ENCODE measurements at places on chromosomes 1 and 21. TPM values are rescaled to one million over a fixed set of nuclear protein-coding genes. Genes with fewer than 3 reads are reported as not detected.
A peak's percentile ranks its signal among the peaks of the same experiment; 100 is the strongest.

DNA sequence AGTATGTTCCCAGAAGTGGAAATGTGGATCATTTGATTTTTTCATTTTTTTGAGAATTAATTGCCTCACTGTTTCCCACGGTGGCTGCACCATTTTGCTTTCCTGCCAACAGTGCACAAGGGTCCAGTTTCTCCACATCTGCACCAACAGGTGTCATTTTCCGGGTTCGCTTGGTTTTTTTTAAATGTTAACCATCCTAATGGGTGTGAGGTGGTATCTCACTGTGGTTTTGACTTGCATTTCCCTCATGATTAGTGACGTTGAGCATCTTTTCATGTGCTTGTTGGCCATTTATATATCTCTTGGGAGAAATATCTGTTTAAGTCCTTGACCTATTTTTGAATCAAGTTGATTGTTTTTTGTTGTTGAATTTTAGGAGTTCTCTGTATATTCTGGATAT, 3.0 kb downstream of the COL6A2 start:
- H3K27me3 ChIP-seq, result peaks cover 38% of the 10 kb centered on the region
- H3K36me3 ChIP-seq, result peaks cover 32% of the 10 kb centered on the region
- DNase-seq, result no peak
- H3K27ac ChIP-seq, result no peak overlapping the region

- H3K27me3 ChIP-seq, result no peaks in the 10 kb centered on the region
- H3K27ac ChIP-seq, result no peak overlapping the region
- H3K4me1 ChIP-seq, result no peaks in the 10 kb centered on the region
- no peaks in the 10 kb centered on the region for H3K36me3 ChIP-seq
- H3K4me3 ChIP-seq, result no peak overlapping the region
- DNase-seq, result no peak
These were observed 390.2 kb downstream of the ZP4 start for GRCh38 chr1:237500566-237500965.

DNA sequence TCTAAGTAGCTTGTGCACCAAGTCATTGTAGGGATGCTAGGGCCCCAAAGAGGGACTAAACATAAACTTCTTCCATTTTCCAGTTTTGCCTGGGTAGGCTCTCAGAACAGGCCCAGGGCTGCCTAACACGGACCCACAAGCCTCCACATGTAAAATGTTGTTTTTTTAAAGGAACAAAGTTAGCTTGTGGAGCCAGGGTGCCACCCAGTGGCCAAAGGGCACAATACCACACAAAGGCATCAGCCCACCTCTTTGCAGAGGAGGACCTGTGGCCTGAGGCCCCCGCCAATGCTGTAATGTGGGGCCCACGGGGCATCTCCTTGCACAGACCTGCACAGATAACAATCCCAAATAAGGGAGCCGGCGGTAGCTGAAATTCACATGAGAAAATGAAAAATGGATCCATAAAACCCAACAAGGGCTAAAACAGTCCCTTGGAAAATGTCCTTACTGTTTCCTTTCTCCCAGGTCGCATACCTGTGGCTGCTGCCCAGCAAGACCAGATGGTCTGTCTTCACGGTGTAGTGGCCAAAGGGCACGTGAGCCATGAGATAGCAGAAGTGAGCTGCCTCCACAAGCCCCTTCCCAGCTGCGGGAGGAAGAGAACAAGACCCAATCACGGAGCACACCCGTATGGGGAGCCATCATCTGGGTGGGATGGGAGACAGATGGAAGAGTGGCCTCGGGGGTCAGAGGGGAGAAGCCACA, 23.8 kb downstream of the SEC16B start:
- peaks cover 30% of the 10 kb centered on the region for H3K4me1 ChIP-seq
- no peaks in the 10 kb centered on the region for H3K27me3 ChIP-seq
- H3K4me3 ChIP-seq, result no peak overlapping the region
- peak overlapping the region; percentile 55 for H3K27ac ChIP-seq
- H3K36me3 ChIP-seq, result no peaks in the 10 kb centered on the region

The C1orf105 gene
- 0.57 TPM for total RNA-seq

The PPIE gene
- total RNA-seq, result 45.5 TPM

The CD244 gene
- not detected for total RNA-seq

GRCh38 chr1:41442697-41443251, 41.7 kb downstream of the EDN2 start:
- DNase-seq, result no peak
- H3K4me1 ChIP-seq, result peaks cover 37% of the 10 kb centered on the region
- H3K4me3 ChIP-seq, result no peak overlapping the region
- no peaks in the 10 kb centered on the region for H3K36me3 ChIP-seq
- H3K27ac ChIP-seq, result peak overlapping the region; percentile 80

The TXNIP gene
- total RNA-seq, result 129 TPM

The AMPD1 gene
- not detected for total RNA-seq

DNA sequence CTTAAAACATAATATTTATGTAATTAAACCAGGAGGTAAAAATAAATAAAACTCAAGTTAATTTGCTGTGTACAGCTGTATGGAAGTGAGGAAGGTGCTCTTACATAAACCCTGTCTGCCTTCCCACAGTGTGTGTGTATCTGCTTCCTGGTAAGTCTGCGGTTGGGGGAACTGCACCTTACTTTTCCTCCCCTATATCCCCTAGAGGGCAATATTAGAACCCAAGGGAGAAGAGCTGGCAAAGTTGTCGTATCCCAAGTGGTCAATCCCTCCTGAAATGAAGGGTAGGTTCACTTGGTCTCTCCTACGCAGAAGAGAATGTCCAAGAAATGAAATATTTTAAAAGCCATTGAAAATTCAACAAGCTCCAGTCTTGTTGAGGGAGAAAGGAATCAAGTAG, 17.8 kb upstream of the JAK1 start:
- H3K27me3 ChIP-seq, result no peaks in the 10 kb centered on the region
- no peak for DNase-seq
- H3K4me1 ChIP-seq, result peaks cover 21% of the 10 kb centered on the region
- peak overlapping the region; percentile 33 for H3K27ac ChIP-seq
- H3K4me3 ChIP-seq, result no peak overlapping the region

The LCE2B gene
- not detected for total RNA-seq

- no peak overlapping the region for H3K27ac ChIP-seq
- no peaks in the 10 kb centered on the region for H3K27me3 ChIP-seq
- no peaks in the 10 kb centered on the region for H3K36me3 ChIP-seq
- peaks cover 3% of the 10 kb centered on the region for H3K4me1 ChIP-seq
These were observed 131.0 kb downstream of the CTH start for GRCh38 chr1:70542030-70542429.

DNA sequence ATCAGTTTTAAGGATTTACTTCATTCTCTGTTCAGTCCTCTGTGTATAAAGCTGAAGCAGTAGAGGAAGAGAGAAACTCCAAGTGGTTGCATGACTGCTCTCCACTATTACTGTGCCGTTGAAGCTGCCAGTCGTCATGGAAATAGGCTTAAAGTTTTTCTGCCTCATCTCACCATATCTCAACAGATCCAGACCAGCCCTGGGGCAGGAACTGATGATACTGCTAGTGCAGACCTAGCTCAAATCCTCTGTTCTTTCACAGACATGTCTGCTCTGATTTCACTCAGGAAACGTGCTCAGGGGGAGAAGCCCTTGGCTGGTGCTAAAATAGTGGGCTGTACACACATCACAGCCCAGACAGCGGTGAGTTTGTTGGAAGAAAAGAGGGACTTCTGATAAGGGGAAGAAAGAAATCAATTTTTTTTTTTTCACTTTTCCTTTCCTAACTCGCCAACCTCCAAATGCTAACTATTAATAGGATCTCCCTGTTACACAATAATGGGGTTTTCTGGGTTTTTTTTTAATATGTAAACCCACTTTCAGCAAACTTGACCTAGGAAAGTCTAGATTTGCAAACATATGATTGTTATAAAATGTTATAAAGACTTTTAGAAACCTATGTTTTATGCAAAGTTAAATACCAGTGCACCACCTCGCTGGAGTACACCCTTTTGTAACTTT, 22.2 kb upstream of the STRIP1 start:
- H3K4me3 ChIP-seq, result no peak overlapping the region
- peaks cover 7% of the 10 kb centered on the region for H3K4me1 ChIP-seq
- peak overlapping the region; percentile 37 for H3K27ac ChIP-seq
- no peaks in the 10 kb centered on the region for H3K27me3 ChIP-seq

GRCh38 chr1:178490136-178490535, 6.6 kb downstream of the CLEC20A start:
- no peaks in the 10 kb centered on the region for H3K36me3 ChIP-seq
- no peaks in the 10 kb centered on the region for H3K27me3 ChIP-seq
- H3K4me3 ChIP-seq, result no peak overlapping the region

DNA sequence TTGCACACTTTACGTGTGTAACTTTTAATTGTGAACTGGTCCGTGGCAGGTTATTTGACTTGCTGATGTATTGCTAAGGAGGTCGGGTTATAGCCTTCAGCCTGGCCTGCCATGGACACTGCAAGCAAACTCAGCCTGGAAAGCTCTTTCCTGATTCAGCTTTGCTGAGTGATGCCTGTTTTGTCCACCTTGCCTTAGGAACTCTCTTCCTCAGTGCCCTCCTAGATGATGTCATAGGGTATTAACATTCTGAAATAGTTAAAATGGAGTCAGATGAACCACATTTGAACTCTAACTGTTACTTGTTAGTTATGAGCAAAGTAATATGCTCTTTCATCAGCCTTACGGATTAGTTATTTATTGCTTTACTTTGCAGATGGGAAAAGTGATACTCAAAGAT, 446.0 kb downstream of the PCP4 start:
- H3K36me3 ChIP-seq, result no peaks in the 10 kb centered on the region
- DNase-seq, result no peak
- H3K27ac ChIP-seq, result no peak overlapping the region
- H3K4me1 ChIP-seq, result peaks cover 17% of the 10 kb centered on the region
- H3K27me3 ChIP-seq, result peaks cover 10% of the 10 kb centered on the region
- H3K4me3 ChIP-seq, result no peak overlapping the region

GRCh38 chr1:194568610-194569009, 1382.2 kb upstream of the B3GALT2 start:
- no peak for DNase-seq
- no peak overlapping the region for H3K27ac ChIP-seq
- H3K4me1 ChIP-seq, result peaks cover 5% of the 10 kb centered on the region

GRCh38 chr1:150034336-150034735, 23.8 kb upstream of the OTUD7B start:
- peaks cover 4% of the 10 kb centered on the region for H3K4me1 ChIP-seq
- H3K36me3 ChIP-seq, result peaks cover 10% of the 10 kb centered on the region
- DNase-seq, result no peak
- no peak overlapping the region for H3K4me3 ChIP-seq
- no peaks in the 10 kb centered on the region for H3K27me3 ChIP-seq
- peak overlapping the region; percentile 64 for H3K27ac ChIP-seq

The RIPPLY3 gene
- total RNA-seq, result 0.54 TPM

The KCNE2 gene
- total RNA-seq, result 0.92 TPM

DNA sequence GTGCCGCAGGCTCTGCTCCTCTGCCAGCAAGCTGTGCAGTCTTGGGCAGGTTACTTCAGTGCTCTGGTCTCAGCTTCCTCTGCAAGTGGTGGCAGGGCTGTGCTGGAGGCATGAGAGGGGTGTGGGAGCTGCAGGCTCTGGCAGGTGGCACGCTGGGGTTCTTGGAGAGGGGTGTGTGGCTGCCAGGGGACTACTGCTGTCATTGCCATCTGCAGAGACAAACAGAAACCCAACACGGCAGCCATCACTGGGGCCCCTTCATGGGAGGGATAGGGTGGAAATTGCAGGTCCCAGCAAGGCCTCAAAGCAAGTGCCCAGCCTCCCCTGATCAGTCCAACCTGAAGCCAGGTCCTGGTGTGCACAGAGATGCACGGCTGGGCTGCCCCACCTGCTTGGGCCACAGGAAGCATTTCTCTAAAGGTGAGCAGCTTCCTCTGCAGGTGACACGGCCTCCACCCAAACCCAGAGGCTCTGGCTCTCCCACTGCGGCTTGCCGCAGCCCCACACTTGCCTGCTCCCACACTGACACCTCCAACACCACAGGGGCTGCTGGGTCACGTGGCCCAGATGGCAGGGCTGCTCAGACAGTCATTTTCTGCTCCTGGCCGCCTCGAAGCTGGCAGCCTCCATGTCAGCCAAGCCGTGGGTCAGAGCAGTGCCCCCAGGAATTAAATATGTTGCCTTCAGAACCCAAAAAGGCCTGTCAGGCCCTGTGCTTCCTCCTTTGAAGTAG, 4.1 kb upstream of the COL6A2 start:
- no peak for DNase-seq
- peaks cover 3% of the 10 kb centered on the region for H3K4me1 ChIP-seq
- H3K36me3 ChIP-seq, result peaks cover 3% of the 10 kb centered on the region
- H3K27me3 ChIP-seq, result peaks cover 4% of the 10 kb centered on the region
- no peak overlapping the region for H3K27ac ChIP-seq

- H3K4me3 ChIP-seq, result no peak overlapping the region
- H3K27ac ChIP-seq, result no peak overlapping the region
- H3K36me3 ChIP-seq, result no peaks in the 10 kb centered on the region
- no peaks in the 10 kb centered on the region for H3K4me1 ChIP-seq
- no peak for DNase-seq
These were observed 401.8 kb downstream of the SRGAP2C start for GRCh38 chr1:121586369-121587229.

- peaks cover 9% of the 10 kb centered on the region for H3K4me1 ChIP-seq
- DNase-seq, result no peak
- H3K4me3 ChIP-seq, result no peak overlapping the region
- peaks cover 6% of the 10 kb centered on the region for H3K36me3 ChIP-seq
- no peak overlapping the region for H3K27ac ChIP-seq
These were observed 152.3 kb downstream of the PCNX2 start for GRCh38 chr1:233143241-233143640.

DNA sequence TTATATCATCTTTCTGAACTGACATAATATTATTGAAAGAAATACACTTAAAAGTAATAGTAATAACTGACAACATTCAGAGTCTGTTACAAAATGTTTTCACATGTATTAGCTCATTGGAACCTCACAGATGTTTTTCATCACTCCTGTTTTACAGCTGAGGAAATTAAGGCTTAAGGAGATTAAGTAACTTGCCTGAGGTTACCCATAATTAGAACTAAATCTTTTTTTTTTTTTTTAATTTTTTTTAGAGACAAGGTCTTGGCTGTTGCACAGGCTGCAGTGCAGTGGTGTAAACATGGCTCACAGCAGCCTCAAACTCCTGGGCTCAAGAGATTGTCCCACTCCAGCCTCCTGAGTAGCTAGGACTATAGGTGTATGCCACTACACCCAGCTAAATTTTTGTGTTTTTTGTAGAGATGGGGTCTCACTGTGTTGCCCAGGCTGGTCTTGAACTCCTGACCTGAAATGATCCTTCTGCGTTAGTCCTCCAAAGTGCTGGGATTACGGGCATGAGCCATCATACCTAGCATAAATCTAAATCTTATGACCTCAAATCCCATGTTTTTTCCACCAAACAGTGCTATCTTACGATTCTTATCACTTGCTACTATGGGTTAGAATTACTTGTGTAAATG, 64.7 kb upstream of the MACF1 start:
- no peak overlapping the region for H3K4me3 ChIP-seq
- H3K4me1 ChIP-seq, result peaks cover 6% of the 10 kb centered on the region
- H3K36me3 ChIP-seq, result no peaks in the 10 kb centered on the region

The TMPRSS3 gene
- total RNA-seq, result not detected

DNA sequence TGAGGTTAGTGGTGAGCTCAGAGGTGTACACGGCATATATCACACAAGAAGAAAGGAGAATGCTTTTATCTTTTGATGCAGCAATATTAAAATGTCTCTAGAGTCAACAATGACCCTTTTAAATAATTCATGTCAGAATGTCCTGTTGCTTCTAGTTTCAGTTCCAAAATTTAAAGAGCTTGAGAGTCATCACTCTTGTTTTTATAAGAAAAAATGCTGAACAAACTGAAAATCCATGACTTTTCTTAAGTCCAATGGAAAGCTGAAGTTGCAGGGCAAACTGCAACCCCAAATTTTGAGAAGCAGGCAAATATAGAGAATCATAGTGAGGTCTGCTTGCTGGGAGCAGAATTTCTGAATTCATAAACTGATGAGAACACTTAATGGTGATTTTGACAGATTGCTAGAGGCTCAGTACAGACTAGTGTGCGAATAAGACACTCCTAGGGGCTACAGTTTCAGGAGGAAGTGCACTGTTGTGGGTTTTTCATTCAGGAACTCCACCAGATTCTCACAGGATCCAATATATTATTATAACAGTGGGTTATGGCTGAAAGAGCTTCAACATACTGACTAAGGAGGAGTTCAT, 135.1 kb downstream of the CLIC6 start:
- no peak for DNase-seq
- H3K27ac ChIP-seq, result no peak overlapping the region

The CDKN2C gene
- 0.63 TPM for total RNA-seq

The AGT gene
- 1.9 TPM for total RNA-seq

The DYRK3 gene
- 4.6 TPM for total RNA-seq
